ENCODE measurements at places on chromosomes 7 and 10. TPM values are rescaled to one million over a fixed set of nuclear protein-coding genes. Genes with fewer than 3 reads are reported as not detected.

Gene DLX5
- total RNA-seq, result not detected

Gene AKR1C2
- total RNA-seq, result not detected

Gene SPDYE2B
- not detected for total RNA-seq

Gene NUTM2A
- 0.96 TPM for total RNA-seq

Gene NRAP
- not detected for total RNA-seq

DNA sequence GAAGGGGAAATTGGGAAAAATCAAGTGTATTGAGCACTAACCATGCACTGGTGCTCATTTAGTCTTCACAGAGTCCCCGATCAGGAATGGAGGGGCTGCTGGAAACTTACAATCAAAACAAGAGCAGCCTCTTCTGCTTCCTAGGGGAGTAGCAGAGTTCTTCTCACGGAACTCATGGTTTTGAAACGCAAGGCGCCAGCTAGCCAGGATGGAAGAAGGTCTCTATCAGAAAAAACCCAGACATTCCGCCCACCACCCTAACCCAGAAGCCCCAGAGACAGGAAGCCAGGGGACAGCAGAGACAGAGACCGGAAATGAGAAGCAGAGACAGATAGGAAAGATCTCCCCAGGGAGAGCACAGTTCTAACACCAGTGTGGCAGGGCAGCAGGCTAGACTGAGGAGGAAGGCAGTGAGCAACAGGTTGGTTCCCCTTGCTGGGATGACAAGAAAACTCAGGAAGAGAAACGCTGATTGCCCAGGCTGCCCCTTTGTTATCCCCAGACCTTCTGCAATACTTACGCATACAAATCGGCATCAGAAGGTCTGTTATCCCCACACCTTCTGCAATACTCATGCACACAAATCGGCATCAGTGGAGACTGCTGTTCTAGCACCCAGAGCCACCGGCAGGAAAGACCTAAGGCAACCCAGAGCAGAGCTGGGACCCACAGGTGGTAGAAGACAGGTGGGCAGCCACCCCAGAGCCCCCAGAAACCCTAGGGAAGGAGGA, 99.2 kb downstream of the CPXM2 start:
- H3K27me3 ChIP-seq, result no peaks in the 10 kb centered on the region
- H3K4me3 ChIP-seq, result no peak overlapping the region
- no peaks in the 10 kb centered on the region for H3K36me3 ChIP-seq
- DNase-seq, result no peak
- H3K4me1 ChIP-seq, result no peaks in the 10 kb centered on the region

DNA sequence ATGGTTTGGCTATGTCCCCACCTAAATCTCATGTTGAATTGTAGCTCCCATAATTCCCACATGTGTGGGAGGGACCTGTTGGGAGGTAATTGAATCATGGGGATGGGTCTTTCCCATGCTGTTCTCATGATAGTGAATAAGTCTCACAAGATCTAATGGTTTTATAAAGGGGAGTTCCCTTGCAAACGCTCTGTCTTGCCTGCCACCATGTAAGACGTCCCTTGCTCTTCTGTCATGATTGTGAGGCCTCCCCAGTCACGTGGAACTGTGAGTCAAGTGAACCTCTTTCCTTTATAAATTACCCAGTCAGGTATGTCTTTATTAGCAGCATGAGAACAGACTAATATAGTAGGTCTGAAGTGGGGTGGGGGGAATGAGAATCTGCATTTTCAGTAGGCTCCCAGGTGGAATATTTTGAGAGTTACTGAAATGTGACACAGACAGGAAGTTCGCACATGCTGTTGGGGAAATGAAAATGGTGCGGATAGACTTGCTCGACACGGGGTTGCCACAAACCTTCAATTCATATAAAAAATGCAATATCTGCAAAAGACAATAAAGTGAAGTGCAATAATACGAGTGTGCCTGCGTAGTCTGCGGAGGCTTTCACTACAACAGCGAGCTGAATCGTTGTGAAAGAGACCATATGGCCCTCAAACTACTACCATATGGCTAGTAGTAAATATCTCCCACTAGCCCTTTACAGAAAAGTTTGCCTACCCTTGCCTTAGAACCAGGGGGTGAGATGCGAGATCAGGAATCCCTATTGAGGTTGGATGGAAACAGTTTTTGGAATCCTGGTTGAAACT, 166.1 kb downstream of the GRK5 start:
- no peaks in the 10 kb centered on the region for H3K27me3 ChIP-seq
- peaks cover 56% of the 10 kb centered on the region for H3K4me1 ChIP-seq
- H3K27ac ChIP-seq, result peak overlapping the region; percentile 51
- H3K4me3 ChIP-seq, result no peak overlapping the region
- H3K36me3 ChIP-seq, result no peaks in the 10 kb centered on the region

- no peak overlapping the region for H3K27ac ChIP-seq
- H3K27me3 ChIP-seq, result peaks cover 7% of the 10 kb centered on the region
Measured at GRCh38 chr7:158831738-158832091, 2.4 kb upstream of the ESYT2 start.

- H3K4me3 ChIP-seq, result no peak overlapping the region
- no peaks in the 10 kb centered on the region for H3K27me3 ChIP-seq
- DNase-seq, result no peak
- no peaks in the 10 kb centered on the region for H3K36me3 ChIP-seq
- H3K27ac ChIP-seq, result no peak overlapping the region
Measured at GRCh38 chr7:113796557-113796956, 122.3 kb downstream of the PPP1R3A start.

- no peaks in the 10 kb centered on the region for H3K36me3 ChIP-seq
- DNase-seq, result no peak
- no peaks in the 10 kb centered on the region for H3K27me3 ChIP-seq
- H3K4me1 ChIP-seq, result no peaks in the 10 kb centered on the region
- no peak overlapping the region for H3K4me3 ChIP-seq
- H3K27ac ChIP-seq, result no peak overlapping the region
Measured at GRCh38 chr7:158004123-158004490, 583.5 kb downstream of the PTPRN2 start.

GRCh38 chr7:69419934-69420333, 178.3 kb upstream of the AUTS2 start:
- H3K27ac ChIP-seq, result no peak overlapping the region
- H3K4me1 ChIP-seq, result peaks cover 5% of the 10 kb centered on the region
- no peak for DNase-seq
- H3K27me3 ChIP-seq, result no peaks in the 10 kb centered on the region

GRCh38 chr7:45643630-45644029, 69.5 kb downstream of the ADCY1 start:
- H3K36me3 ChIP-seq, result no peaks in the 10 kb centered on the region
- no peaks in the 10 kb centered on the region for H3K27me3 ChIP-seq
- H3K4me1 ChIP-seq, result no peaks in the 10 kb centered on the region
- no peak for DNase-seq
- no peak overlapping the region for H3K27ac ChIP-seq

Measured in B cell (primary cell).